PC-9 (cell line): ENCODE measurements at places on chromosomes 5 and 9.
A peak's percentile ranks its signal among the peaks of the same experiment; 100 is the strongest.

GRCh38 chr5:107982703-107983425 is 312.1 kb upstream of the EFNA5 start:
- no peak for DNase-seq

GRCh38 chr9:76297721-76298239 is 96.4 kb downstream of the RFK start:
- DNase-seq: no peak

- DNase-seq: no peak
These were observed 105.0 kb downstream of the ERCC6L2 start for GRCh38 chr9:95980262-95981125.

- no peak for DNase-seq
These were observed 717 bp upstream of the NCS1 start for GRCh38 chr9:130171226-130172148.

DNA sequence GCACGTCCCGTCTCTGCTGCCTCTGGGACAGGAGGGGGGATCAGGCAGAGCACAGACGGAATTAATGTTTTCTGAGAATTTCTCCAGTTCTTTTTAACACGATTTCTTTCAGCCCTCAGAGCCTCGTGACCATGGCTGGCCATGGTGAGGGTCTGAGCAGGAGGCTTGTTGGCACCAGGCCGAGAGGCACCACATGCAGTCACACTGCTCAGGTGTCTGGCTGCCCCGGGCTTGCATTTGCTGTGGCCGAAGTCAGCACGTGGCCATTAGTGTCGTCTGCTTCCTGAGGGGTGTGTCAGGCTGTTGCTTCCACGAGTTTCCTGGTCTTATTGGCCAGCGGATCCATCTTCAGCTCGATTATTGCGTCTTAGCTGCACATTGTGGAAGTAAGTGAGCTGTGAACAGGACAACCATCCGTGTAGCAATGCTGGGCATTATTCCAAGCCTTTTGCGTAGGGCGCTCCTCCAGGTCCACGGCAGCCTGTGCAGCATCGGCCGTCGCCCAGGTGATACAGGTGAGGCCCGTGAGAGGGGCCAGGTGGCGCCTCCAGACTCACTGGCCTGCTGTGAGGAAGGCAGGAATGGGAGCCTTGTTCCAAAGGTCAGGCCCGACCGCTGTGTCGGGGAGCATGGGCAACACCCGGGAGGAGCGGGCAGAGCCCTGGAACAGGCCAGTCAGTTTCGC is 114.2 kb upstream of the CACNA1B start:
- DNase-seq: no peak

DNA sequence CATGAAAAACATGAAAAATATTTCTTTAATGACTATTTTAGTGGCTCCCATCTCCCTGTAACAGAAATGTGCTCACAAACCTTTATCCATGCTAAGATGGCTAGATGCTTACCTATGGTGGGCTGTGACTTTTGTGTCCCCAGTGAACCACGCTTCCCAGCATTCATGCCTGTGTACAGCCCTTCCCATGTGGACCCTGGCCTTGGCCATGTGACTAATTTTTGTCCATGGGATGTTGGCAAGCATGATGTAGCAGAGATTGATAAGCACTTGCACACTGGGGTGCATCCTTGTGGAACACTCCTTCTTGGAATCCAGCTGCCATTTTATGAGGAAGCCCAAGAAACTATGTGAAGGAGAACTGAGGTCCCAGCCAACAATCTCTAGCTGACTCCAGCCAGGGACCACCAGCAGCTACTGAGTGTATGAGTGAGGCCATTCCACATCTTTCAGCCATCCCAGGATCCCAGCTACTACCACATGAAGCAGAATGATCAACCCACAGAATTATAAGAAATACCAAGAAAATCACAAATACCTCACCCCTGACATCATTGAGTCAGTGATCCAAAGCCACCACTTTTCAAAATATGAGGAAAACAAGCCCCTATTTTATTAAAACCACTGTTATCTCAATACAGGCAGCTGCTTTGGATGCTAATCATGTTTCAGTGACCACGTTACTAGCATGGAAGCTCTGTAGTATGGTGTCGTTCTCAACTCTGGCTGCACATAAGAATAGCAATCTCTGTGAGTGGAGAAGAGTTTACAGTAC is 16.1 kb upstream of the RAI14 start:
- DNase-seq: no peak

DNA sequence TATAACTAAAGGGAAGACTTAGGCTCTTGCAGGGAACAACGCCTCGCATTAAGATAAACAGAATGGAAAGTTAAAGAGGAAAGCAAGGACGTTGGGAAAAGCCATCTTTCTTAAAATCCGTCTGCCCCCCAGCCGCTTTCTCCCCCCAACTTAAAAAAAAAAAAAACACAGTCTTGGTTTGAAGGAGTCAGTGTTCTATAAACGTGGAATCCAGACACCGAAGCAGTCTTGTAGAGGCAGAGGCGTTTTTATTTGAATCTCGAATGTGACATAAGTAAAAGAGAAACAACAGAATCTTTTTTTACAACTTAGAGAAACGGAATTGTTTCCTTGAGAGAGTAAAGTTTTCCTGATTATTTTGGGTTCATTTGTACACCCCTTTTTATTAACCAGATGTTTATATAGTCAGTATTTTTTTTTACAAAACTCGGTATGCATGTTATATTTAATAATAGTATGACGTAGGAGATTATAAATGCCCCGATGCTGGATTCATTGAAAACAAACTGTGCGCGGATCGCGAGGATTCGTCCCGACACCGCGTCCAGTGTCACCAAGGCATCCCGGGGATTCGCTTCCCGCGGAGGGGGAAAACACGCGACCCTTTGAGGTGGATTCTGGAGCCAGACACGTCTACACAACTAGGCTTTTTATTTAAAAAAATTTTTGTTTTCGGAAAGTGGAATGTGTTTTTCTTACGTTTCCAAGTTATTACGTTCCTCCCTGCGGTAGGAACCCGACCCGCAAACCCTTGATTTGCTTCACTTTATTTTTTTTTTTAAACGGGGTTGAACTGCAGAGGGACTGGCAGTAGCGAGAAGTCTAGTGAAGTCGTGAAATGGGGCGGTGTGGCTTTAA is 6.7 kb downstream of the PTCH1 start:
- no peak for DNase-seq

- no peak for DNase-seq
These were observed 1388.3 kb upstream of the ACO1 start for GRCh38 chr9:30995956-30996738.

GRCh38 chr5:115456056-115456455 is 88.5 kb downstream of the FEM1C start:
- DNase-seq: no peak

DNA sequence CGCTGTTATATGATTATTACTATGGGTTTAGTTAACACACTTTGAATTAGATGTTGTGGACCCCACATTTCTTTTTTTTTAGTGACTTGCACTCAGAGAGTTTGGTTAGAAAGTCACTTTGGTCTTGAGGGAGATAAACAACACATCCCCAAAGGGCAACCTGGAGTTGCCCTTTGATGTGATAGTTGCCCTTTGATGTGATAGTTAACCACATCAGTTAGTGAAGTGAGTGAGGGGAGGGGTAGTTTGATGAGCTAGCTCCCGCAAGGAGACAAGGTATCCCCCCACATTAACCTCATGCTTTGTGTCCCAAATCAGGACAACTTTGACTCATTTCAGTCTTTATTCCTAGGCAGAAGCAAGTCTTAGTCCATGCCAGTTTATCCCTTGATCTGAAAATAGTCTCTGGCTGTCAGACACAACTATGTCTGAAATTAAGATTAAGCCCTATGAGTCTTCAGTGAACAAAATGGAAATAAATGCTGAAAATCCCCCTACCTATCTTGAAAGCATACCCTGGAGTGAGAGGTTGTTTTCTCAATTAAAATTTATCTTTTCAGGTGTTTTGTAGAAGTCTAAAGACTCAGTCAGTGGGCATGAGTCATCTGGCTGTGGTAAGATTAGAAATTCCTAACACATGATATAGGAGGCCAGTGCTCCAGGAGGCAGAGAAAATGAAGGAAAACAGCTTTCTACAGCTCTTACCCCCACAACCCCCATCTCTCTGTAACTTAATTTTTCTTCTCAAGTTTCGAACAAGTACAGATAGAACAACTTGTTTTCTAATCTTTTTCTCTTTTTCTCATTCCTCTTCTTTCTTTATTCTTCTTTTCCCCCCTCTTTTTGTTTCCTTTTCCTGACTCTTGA is 208.9 kb upstream of the DMRTA1 start:
- peak; percentile 74 for DNase-seq

DNA sequence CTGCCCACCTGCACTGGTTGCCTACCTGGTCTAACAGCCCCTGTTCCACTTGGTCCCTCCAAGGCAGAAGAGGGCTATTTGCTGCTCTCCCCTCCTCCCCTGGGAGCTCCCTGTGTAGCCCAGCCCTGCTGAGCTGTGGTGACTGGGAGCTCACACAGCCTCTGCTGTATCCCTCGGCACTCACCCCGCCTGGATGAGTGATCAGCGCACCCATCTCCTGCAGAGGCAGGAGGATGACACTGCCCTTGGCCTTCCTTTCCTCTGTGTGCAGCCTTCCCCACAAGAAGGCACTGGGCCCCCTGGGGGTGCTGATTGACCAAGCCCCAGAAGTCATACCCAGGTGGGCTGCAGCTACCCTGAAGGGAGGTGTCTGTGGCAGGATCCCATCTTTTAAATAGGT is 134.2 kb downstream of the ADAMTS2 start:
- DNase-seq: no peak

- DNase-seq: no peak
These were observed 34.5 kb upstream of the COL5A1 start for GRCh38 chr9:134606951-134607731.

- DNase-seq: no peak
These were observed 60.9 kb upstream of the ORM1 start for GRCh38 chr9:114261987-114262386.

DNA sequence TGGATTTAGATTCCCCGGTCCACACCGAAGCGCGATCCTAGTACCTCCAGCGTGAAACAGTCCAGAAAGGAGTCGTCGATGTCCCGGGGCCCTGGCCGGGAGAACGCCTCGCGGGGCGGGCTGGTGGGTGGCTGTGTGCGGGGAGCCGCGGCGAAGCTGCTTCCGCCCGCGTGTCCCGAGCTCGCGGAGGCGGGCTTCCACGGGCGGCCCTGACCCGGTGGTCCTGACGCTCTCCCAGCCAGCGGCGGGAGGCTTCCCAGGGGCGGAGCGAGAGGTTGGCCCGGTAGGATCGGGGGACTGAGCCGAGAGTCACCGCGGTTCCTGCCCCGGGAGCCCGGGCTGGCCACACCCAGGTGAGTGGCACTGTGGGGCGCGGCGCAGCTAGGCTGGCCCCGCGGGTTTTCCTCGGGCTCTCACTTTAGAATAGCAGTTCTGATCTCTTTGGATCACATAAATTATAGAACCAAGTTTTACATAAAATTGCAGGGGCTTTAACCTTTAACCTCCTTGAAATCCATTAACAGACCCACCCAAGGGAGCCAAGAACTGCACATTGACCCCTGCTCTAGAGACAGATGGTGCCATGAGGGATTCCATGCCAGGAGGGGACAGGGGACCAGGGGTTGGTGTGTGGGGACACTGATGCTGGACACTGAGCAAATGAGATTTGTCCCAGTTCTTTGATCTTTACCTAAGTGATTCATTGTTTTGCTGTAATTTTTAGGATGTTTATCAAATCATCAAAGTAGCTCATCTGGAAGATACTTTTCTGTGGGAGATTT is 29.2 kb upstream of the IL31RA start:
- DNase-seq: no peak

GRCh38 chr5:179357031-179357430 is 11.8 kb upstream of the ADAMTS2 start:
- no peak for DNase-seq

GRCh38 chr9:130745210-130745800 is 51.7 kb downstream of the EXOSC2 start:
- DNase-seq: no peak

- no peak for DNase-seq
These were observed 25.8 kb upstream of the CAMK4 start for GRCh38 chr5:111198281-111198966.

DNA sequence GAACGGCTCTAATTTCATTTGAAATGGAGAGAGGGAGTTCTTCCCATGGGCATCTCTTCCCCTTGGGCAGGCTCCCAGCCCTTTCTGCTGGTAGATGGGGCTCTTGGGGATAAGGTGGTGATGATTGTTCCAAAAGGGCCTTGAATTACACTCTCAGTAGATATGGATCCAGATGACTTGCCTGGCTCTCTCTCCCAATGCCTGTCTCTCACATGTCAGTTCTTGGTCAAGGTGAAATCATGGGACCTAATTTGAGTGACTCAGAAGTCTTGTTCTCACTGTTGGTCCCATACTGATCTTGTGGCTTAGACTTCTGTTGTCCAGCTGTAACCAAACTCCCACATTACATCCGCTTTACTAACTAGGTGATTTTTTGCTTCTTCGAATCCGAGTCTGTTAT is 317.0 kb upstream of the RFX3 start:
- DNase-seq: no peak

- DNase-seq: no peak
These were observed 86.6 kb downstream of the FEM1C start for GRCh38 chr5:115458003-115458409.

GRCh38 chr5:168833936-168834335 is 254.8 kb upstream of the PANK3 start:
- no peak for DNase-seq

- DNase-seq: no peak
These were observed 91.0 kb upstream of the COL5A1 start for GRCh38 chr9:134550584-134550983.

DNA sequence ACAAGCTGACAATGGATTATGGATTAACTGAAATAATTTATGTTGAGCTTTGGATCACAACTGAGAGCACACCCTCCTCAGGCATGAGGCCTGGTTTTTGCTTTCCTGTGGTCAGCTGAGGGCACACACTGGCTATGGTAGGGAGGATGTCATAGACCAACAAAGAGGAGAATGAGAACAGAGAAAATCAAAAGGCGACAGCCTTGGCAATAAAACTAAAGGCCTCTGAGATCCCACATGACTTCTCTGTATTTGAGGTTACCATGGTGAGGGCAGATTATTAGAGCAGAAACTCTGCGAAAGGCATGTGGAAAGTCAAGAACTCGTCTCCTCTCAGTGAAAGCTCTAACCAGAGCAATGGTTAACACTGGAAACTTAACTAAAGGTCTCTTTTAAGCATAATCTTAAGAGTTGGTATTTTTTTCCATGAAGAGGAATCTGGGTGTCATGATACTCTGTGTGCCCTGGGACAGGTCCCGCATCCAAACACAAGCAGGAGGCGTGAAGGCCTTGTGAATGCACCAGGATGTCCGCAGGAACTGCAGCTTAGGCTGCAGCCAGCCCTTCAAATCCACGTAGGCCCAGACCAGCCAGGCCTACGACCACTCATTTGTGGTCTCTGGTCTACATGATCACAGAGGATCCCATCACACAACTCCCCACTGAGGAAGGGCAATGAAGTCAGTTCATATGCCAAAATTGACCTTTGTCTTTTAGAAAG is 12.4 kb upstream of the MEIKIN start:
- DNase-seq: no peak

- DNase-seq: no peak
These were observed 123.1 kb downstream of the DMRT2 start for GRCh38 chr9:1173211-1173610.

GRCh38 chr5:154611341-154611767 is 133.3 kb upstream of the HAND1 start:
- DNase-seq: no peak

- no peak for DNase-seq
These were observed 29.5 kb downstream of the MRPS27 start for GRCh38 chr5:72290356-72291133.

- DNase-seq: peak; percentile 60
These were observed 2.0 kb upstream of the PTGR1 start for GRCh38 chr9:111601237-111602018.
